ENCODE measurements at places on chromosomes 7 and 10. TPM values are rescaled to one million over a fixed set of nuclear protein-coding genes. Genes with fewer than 3 reads are reported as not detected.
A peak's percentile ranks its signal among the peaks of the same experiment; 100 is the strongest.

The FAM149B1 gene
- 24.5 TPM for total RNA-seq

DNA sequence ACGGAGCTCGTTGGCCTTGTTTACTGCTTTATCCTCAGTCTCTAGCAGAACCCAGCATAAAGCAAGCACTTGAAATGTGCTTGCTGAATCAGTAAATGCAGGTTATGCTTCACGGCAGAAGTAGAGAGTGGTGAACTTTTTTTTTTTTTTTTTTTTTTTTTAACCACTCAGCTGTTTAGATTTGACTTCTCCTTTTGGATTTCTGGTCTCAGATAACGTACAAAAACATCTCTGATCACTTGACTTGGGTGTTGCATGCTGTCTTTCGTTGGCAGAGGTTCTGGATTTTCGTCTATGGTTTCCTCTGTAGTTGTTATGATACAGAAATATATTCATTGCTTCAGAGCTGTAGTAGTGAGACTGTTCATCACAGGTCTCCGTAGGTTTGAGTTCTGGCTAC is 242.5 kb upstream of the HABP2 start:
- H3K4me3 ChIP-seq: no peak overlapping the region
- H3K27me3 ChIP-seq: no peaks in the 10 kb centered on the region
- no peak overlapping the region for H3K27ac ChIP-seq
- H3K36me3 ChIP-seq: no peaks in the 10 kb centered on the region
- no peak for DNase-seq
- no peaks in the 10 kb centered on the region for H3K4me1 ChIP-seq

DNA sequence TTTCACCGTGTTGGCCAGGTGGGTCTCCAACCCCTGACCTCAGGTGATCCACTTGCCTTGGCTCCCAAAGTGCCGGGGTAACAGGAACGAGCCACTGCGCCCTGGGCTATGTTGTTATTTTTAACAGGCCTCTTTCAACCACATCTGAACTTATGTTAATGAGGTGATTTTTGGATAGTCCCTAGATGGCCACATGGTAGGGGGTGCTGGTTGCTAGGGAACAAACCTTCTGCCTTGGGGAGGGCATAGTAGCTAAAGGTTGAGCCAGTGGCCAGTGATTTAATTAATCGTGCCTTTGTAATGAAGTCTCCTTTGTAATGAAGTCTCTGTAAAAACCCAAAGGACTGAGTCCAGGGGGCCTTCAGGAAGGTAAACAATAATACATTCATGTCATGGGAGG is 9.1 kb downstream of the COMTD1 start:
- peaks cover 4% of the 10 kb centered on the region for H3K36me3 ChIP-seq
- no peak for DNase-seq
- H3K4me1 ChIP-seq: peaks cover 39% of the 10 kb centered on the region
- H3K27ac ChIP-seq: peak overlapping the region; percentile 81

GRCh38 chr7:154914308-154914995 is 88.5 kb downstream of the PAXIP1 start:
- no peaks in the 10 kb centered on the region for H3K36me3 ChIP-seq
- peak overlapping the region; percentile 38 for H3K4me3 ChIP-seq
- H3K27ac ChIP-seq: no peak overlapping the region
- H3K27me3 ChIP-seq: peaks cover 27% of the 10 kb centered on the region

- no peaks in the 10 kb centered on the region for H3K36me3 ChIP-seq
- H3K4me1 ChIP-seq: no peaks in the 10 kb centered on the region
- peak overlapping the region; percentile 51 for H3K27ac ChIP-seq
- H3K4me3 ChIP-seq: no peak overlapping the region
- no peaks in the 10 kb centered on the region for H3K27me3 ChIP-seq
- DNase-seq: peak; percentile 25
Measured at GRCh38 chr7:45402480-45403218, 171.5 kb upstream of the ADCY1 start.

DNA sequence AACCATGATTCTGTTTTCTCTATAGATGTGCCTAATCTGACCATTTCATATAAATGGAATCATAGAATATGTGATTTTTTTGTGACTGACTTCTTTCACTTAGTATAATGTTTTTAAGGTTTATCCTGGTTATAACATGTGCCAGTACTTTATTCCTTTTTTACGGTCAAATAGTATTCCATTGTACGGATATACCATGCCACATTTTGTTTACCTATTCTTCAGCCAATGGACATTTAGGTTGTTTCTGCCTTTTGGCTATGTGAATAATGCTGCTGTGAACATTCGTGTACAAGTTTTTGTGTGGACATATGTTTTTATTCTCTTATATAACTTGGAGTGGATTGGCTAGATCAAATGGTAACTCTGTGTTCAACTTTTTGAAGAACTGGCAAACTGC is 178.3 kb upstream of the TCF7L2 start:
- no peak for DNase-seq
- no peak overlapping the region for H3K27ac ChIP-seq
- H3K36me3 ChIP-seq: no peaks in the 10 kb centered on the region
- no peak overlapping the region for H3K4me3 ChIP-seq
- H3K27me3 ChIP-seq: no peaks in the 10 kb centered on the region

- no peak overlapping the region for H3K27ac ChIP-seq
- no peaks in the 10 kb centered on the region for H3K4me1 ChIP-seq
- no peak overlapping the region for H3K4me3 ChIP-seq
- no peak for DNase-seq
Measured at GRCh38 chr7:38321515-38321944, 48.1 kb upstream of the TARP start.
